ENCODE measurements at places on chromosomes 2 and 18.

DNA sequence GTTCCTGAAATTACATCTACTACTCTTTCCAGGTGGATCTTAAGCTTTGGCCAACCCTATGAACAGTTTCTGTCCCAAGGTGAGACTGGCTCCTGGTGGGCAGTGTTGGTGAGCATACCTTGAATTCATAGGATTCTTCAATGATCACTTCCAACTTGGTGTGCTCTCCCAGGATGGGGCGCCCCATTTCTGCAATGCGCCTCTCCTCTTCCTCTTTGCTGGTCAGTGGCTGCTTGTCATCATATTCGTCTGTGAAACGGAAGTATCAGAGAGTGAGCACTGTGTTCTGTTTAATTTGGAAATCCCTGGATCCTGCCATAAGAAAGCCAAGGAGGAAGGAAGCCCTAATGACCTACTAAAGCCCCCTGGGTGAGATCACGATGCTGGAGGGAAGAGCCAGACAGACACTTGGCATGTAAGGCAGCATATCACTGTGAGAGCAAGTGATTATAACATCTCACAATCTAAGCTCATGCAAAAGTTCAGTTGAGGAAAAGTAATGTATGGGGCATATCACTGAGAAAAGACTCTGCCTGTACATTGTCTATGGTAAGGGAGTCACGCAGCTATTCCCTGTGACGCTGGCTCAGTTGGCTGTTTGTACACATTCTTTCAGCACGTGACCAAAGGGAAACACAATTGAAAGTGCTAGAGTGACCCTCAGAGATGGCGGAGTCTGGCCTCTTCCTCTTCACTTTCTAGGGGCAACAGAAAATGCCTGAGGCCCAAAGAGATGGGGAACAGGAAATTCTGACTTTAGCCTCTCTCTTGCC, 287.0 kb downstream of the SLC8A1 start:
- no peak for DNase-seq

GRCh38 chr2:198479065-198479464, 674.7 kb downstream of the PLCL1 start:
- no peak for DNase-seq

GRCh38 chr2:218849721-218850120, 9.9 kb upstream of the WNT6 start:
- DNase-seq, result no peak

DNA sequence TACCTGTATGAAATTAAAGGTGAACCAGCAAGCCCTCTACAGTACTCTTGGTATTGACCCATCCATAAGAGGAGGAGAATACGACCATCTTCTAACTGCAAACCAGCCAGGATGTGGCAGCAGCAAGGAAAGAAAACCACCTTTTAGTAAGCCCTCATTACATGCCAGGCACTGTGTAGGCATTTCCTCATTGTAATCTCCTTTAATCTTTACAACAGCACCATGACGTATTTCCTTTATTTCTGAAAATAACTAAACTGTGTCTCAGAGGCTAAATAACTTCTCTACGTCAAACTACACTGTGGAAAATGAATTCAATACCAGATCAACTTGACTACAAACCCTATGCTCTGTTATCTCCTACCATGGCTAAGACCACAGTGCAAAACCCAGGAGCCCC, 18.2 kb downstream of the WDR35 start:
- DNase-seq, result no peak

All from fibroblast of villous mesenchyme (primary cell).